T-helper 9 cell (primary cell): ENCODE measurements at places on chromosomes 7 and 10.

- DNase-seq: no peak
Observed at GRCh38 chr7:83778073-83778443, 129.1 kb upstream of the SEMA3E start.

- DNase-seq: no peak
Observed at GRCh38 chr10:96414303-96414702, 55.5 kb upstream of the OPALIN start.

GRCh38 chr10:13789448-13789829 lies 202.7 kb downstream of the PRPF18 start:
- DNase-seq: no peak

DNA sequence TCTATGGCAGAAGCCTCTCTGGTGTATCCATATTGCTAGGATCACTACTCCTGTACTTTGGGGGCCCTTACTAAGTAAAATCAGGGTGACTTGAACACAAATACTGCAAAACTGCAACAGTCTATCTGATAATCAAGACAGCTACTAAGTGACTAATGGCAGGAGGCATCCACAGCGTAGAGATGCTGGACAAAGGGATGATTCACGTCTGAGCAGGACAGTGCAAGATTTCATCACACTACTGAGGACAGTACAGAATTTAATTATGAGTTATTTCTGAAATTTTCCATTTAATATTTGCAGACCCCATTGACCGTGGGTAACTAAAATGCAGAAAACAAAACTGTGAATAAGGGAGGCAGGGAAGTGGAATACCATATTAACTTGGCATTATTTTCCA lies 10.4 kb downstream of the CUL2 start:
- no peak for DNase-seq

GRCh38 chr7:57415326-57415725 lies 34.7 kb upstream of the ZNF716 start:
- no peak for DNase-seq

DNA sequence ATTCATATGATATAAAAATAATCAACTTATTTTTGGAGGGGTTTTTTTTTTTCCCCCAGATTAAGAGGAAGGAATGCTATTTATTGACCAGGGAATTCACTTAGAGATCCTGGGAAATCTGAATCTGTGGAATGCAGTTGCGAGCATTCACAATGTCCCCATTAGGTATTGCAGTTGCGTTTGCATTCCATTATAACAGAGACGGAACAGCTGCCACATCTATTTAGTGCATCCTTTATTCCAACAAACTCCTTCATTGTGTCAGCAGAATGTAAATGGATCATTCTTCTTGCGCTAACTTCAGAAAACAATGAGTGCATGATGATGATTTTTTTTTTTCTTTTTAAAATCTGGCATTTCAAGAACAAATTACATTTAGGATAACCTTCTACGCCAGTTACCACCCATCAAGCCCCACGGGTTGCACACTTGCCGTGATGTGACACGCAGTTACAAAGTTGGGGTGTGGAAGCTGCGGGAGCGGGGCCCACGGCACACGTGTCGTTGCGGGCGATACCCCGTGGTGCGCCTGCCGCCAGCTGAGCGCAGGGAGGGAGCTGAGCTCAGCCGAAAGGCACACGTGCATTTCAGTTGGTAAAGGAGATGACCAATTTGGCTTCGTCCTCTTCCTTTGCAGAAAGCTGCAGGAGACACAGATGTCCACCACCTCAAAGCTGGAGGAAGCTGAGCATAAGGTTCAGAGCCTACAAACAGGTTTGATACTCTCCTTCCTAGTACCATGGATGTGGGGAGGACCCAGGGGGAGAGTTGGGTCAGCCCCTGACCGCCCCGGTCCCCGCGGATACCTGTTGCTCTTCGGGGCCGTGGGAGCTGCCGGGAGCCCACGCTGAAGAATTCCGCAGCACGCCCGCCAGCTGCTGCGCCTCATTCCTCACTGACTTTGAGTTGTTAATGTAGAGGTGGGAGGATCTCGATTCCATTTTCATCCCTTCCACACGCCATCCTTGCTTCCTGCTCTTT lies 175.3 kb upstream of the SH2B2 start:
- DNase-seq: no peak

DNA sequence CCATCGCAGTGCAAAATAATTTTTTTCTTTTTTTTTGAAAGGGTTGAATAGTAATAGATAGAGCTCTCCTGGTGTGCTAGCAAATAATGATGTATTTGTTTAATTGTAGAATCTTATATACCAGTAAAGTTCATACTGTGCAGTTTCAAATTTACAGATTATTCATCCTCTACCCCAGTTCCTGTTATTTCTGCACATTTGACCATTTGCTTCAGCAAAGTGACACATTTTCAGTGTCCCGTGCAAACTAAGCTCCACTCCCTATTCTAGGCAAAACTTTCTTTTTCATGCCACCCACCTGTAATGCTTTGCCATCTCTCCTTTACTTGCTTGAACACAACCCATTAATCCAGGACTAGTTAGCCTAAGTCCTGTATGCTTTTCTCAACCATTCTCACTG lies 43.0 kb downstream of the SHOC2 start:
- no peak for DNase-seq

GRCh38 chr7:48398191-48398590 lies 226.9 kb downstream of the ABCA13 start:
- DNase-seq: no peak

GRCh38 chr7:105246679-105247078 lies 142.0 kb downstream of the SRPK2 start:
- DNase-seq: no peak

DNA sequence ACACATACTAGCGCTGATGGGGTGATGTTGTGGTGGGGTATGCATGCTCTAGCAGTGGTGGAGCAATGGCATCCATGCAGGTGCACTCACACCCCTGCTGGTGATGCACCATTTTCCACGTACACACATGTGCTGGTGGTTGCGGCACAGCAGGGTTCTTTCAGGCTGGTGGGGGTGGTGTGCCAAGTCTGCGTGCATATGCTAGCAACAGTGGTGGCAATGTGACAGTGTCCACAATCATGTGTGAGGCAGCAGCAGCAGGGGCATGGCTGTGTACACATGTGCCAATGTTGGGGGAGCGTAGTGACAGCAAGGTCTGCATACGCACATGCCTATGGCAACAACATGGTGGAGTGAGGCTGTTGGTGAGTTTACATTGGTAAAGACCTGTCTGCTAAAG lies 148.1 kb downstream of the ZWINT start:
- no peak for DNase-seq

- no peak for DNase-seq
Observed at GRCh38 chr7:5690931-5691473, 90.5 kb downstream of the RNF216 start.

GRCh38 chr7:116501425-116502167 lies 2.1 kb downstream of the CAV2 start:
- DNase-seq: no peak

- DNase-seq: no peak
Observed at GRCh38 chr10:4101918-4102654, 317.1 kb upstream of the KLF6 start.

DNA sequence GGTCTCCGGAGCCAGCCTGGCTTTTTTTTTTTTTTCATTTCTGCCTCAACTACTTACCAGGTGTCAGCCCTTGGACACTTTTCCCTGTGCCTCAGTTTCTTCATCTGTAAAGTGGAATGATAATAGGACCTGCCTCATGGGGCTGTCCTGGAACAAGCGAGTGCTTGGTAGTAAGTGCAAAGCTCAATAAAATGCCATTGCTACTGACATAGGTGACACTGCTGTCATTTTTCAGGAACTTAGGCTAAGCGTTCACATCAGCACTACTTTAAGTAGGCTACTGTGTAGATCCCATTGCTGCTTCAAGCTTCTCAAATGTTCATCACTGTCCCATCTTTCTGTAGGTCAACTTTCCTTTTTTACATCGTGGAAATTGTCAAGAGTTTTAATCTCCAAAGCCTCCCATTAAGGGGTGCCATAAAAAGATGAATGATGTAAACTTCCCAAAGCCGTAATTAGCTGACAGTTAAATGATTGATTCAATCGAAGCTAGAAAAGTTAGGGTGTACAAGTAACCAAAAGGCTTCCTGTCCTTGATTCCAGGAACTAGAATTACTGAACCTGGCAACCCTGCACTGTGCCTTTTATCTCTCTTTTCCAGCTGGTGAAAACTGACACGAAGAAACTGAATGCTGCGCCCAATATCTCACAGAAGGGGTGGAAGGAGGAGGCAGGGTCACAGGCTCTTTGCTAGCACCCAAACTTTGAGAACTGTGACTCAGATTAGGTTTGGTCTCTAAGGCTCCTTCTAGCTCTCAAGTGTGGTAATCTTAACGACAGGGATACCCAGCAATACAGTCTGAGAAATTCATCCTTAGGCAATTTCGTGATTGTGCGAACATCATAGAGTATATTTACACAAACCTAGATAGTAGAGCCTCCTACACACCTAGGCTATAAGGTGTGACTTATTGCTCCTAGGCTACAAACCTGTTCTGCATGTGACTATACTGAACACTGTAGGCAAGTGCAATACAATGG lies 861 bp upstream of the USP6NL start:
- no peak for DNase-seq

DNA sequence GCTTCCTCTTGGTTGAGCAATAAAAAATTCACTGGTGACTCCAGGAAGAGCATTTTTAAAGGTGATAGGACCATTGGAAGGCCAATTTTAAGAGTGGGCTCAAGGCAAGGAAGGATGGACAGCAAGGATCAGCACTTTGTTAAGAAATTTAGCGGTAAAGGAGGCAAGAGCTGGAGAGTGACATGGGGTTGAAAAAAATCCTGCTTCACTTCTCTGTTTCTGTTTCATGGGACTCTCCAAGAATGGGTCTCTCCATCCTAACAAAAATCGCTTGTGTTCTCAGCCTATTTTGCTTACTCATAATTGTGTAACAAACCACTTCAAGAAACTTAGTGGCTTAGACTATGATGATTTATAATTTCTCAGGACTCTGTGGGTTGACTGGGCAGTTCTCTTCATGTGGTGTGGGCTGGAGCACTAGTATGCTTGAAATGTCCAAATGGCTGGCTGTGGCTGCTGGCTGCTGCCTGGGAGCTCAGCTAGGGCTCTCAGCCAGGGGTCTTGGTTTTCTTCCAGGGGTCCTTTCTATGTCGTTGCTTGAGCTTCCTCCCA lies 59.8 kb upstream of the ZNRF2 start:
- DNase-seq: no peak

- no peak for DNase-seq
Observed at GRCh38 chr10:86759073-86759672, 2.8 kb downstream of the BMPR1A start.
